NCI-H187 (cell line): ENCODE measurements at places on chromosomes 4 and X.

- no peak for DNase-seq
These were observed 129.4 kb upstream of the SH3RF1 start for GRCh38 chr4:169399976-169400767.

DNA sequence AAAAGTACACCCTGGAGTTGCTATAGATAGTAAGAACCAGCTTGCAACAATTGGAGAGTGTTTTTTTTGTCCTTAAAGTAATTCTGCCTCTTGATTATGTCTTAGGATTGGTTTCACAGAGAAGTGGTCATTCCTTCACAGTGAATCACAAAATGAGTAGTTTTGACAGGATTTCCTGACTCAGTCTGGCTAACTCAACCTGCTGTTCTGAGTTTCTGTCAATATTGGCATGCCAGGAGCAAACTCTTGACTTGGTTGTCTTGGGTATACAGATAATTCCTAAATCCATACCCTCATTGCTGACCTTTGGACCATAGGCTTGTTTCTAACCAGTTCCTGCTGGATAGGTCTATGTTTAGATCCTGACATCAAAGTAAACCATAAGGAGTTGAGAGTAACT is 9.4 kb downstream of the FHIP1A start:
- no peak for DNase-seq

DNA sequence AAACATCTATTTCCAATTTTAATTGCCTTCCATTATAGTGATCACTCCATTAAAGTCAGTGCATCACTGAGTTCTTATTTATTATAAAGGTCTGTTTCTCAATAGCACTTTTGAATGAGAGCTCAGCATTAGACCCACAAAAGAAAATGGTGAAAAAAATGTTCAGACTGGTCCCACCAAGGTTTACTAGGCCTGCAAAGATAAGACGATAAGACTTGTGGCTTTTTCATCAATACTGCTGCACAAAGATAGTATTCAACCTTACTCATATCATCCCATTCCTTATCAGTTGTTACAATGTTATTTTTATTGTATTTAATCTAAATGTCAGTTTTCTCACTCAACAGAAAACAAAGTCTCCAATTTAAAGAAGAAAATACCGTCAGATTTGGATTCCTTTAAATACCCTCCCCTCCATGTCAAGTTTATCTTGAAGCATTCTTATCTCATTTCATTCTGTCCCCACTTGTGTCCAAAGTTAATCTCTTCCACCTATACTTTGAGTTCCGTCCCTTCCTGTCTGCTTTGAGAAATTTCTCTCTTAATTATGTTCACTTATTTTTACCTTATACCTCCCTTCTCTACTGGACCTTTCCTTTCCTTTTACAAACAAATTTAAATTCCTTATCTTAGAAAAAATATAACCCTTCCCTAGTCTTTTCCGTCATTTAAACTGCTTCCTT is 140.0 kb downstream of the GASK1B start:
- DNase-seq = no peak

GRCh38 chrX:109857584-109858228 is 124.6 kb upstream of the ACSL4 start:
- DNase-seq = no peak

DNA sequence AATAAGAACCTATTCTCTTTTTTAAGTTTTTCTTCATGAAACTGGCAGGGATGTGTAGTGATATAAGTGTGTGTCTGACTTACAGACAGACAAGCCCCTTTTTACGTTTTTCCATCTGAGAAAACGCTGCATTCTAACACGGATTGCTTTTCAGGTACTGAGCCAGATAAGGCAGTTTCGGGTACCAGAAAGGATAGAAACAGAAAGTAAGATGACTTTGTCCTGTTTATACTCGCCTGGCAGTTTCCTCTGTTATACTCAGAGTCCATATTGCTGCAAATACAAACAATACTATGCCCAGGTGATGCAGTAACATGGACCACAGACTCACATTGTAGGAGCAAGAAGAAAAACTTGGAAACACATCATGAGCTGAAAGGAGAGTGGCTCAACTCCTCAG is 2320.6 kb upstream of the AGA start:
- no peak for DNase-seq

GRCh38 chrX:131854581-131854980 is 168.5 kb upstream of the STK26 start:
- no peak for DNase-seq

GRCh38 chrX:107504006-107504405 is 54.6 kb downstream of the FRMPD3 start:
- no peak for DNase-seq

- no peak for DNase-seq
These were observed 77.9 kb upstream of the AFF2 start for GRCh38 chrX:148422526-148422925.

GRCh38 chrX:154918060-154918483 is 31.9 kb downstream of the F8A1 start:
- peak; percentile 52 for DNase-seq

DNA sequence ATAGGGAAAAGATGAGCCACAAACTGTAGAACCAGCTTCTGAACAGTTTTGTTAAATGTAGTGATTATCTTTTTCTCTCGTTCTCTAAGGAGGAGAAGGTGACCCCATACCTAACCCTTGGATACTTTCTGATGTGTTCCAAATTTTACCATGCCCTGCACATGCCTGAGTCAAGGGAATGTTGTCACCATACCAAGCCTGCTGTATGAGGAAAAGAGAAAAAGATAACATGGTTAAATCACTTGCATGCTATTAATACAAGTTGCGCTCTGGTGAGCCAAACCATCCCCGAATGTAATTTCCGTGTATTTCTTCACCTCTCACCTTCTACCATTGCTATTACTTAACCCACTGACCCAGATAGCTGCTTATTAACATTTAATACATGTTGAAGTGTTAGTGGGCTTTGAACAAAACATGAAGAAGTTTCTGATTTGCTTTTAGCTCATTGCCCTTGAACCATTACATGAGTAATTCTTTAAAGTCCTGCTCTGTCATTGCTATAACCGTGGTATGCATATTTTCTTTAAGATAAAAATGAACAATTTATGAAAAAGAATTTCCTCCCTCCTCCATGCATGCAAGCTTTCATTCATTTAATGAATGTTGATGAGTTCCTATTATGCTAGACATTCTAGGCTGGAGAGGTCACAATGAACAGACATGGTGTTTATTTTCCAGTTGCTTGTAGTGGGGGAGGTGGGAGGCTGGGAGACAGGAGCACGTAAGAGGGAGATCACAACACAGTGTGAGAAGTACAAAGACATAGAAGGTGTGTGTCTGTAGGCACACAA is 13.6 kb upstream of the KIT start:
- DNase-seq = no peak

- DNase-seq = no peak
These were observed 3.4 kb downstream of the RHOH start for GRCh38 chr4:40199999-40200874.

DNA sequence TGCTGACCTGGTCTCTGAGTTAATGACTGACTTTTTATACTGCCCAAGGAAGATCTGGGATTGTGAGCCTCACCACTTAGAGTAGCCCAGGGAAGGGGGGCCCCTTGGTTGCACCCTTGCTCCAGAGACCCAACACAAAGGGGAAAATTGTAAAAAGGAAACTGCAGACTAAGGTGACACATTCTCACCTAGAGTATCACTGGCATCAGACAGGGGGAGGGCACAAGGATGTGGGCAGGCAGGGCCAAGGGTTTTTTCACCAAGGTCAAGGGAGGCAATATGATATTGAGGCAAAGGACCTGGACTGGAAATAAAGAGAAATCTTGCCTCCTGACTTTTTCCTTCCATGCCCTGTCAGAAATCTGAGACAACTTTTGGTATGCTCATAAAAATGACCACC is 386.2 kb upstream of the FGF16 start:
- no peak for DNase-seq

GRCh38 chrX:140229191-140229590 is 263.9 kb upstream of the CXorf66 start:
- DNase-seq = no peak

DNA sequence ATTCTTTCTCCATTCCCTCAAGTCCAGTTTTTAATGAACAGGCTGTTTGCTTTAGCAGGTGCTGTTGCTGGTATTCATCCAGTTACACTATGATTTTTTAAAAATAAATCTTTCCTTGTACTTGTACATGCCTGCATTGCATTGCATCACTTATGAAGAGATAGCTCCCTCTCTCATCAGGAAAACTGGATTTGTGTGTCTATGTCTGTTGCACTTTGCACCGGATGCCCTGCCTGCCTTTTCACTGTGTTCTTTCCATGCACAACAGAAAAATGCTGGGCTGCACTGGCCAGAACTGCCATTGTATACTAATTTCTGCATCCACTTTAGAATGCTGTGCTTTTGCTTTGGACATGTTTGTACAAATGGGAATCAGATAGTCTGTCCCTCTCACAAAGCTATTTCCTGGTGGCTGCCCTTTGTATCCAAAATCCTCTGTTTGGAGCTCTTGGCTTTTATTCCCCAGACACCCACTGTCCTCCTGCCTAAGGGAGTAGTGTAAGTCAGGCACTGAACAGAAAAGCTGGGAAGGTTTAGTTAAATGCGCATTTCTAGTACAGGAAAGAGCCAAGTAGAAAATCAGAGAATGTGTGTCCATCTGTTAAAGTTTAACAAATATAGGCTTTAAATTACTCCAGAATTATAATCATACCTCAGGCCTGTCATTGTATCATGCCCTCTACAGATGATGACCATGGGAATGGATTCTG is 119.1 kb downstream of the MBNL3 start:
- DNase-seq = no peak

DNA sequence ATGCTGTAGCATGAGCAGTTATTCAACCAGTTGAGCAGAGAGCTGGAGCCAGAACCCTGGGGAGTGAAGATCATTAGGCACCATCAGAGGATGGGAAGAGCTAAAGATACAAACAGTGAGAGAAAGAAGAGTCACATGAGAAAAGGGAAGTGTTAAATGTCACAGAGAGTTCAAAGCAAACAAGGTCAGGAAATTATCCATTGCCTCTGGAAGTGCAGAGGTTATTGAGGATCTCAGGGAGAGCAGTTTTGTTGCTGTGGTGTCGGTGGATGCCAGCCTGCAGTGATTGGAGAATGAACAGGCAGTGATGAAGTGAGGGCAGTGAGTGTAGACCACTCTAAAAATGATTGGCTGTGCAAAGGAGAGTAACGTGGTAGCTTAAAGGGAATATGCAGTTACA is 17.7 kb downstream of the SPARCL1 start:
- DNase-seq = no peak

DNA sequence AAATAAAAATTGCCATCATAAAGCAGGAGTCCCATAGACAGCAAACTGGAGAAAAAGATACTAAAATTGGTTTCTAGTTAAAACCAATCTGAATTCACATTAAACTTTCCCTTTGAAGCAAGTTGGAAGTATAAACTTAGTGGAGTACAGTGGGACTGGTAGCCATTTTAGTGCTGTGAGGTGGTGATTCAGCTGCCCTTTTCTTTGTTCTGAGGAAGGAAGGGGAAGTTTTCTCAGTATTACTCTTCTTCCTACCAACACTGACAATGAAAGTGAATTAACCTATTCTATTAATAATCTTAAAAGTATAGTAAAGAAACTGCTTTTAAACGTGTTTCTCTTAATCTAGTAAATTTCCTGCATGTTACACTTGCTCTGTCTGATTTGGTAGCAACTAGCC is 36.7 kb downstream of the SLC9A6 start:
- no peak for DNase-seq
